ENCODE measurements at places on chromosomes 6 and 20.

GRCh38 chr6:147508866-147509608 lies 547 bp downstream of the SAMD5 start:
- no peak for DNase-seq

GRCh38 chr20:8981482-8981881 lies 87.4 kb upstream of the PLCB4 start:
- no peak for DNase-seq

GRCh38 chr20:46307139-46307998 lies 929 bp downstream of the CDH22 start:
- peak; percentile 70 for DNase-seq

GRCh38 chr6:1839361-1839760 lies 229.6 kb downstream of the FOXC1 start:
- DNase-seq, result no peak

- no peak for DNase-seq
Observed at GRCh38 chr6:148968771-148969602, 222.2 kb downstream of the UST start.

GRCh38 chr6:44342489-44342888 lies at the start of gene SPATS1:
SPATS1 (plus strand) TSS chr6:44342650; CDS start chr6:44343096, 446 bp downstream.
- no peak for DNase-seq

DNA sequence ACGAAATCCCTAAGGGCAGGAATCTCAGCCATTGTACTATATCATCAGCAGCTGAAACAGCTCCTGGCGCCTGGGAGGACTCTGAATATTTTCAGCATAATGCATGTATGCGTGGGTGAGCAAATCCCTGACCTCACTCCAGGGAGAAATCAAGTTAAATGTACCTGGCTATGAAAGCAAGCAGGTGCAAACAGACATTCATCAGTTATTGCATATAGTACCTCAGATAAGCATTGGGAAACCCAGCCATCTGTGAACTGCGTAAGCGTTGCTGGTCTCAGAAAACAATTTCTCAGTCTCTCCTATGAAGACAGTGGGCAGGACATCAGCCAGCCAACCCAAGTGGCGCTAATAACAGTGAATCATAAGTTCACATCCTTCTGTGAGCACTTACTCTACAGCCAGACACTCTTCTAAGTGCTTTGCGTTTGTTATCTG lies 622.6 kb downstream of the EPM2A start:
- DNase-seq, result no peak

GRCh38 chr20:7410150-7410549 lies 530.1 kb downstream of the HAO1 start:
- no peak for DNase-seq

- no peak for DNase-seq
Observed at GRCh38 chr20:32442630-32443373, 84.7 kb downstream of the ASXL1 start.

DNA sequence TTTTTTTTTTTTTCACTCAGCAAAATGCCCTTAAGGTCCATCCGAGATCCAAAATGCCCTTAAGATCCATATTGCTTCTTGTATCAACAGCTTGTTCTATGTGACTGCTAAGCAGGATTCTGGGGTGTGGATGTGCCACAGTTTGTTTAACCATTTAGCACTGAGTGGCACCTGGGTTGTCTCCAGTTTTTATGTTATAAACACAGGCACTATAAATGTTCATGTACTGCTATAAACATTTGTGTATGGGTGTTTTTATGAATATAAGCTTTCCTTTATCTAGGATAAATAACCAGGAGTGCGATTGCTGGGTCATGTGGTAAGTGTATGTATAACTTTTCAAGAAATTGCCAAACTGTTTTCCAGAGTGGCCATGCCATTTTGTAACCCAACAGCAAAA lies 386.0 kb downstream of the RNGTT start:
- DNase-seq, result no peak

DNA sequence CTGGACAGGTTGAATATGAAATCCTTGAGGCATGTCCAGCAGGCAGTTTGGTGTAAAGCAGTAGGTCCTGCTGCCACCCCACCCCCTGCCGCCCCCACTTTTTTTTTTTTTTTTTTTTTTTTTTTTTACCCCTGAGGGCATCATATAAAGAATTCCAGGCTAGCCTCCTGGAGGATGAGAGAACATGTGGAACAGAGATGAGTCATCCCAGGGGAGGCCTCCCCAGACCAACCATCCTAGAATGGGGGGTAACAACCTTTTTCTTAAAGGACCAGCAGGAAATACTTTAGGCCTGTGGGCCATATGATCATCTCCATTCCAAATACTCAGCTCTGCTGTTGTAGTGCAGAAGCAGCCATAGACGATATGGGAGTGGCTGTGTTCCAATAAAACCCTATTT lies 170.9 kb downstream of the GJA10 start:
- DNase-seq, result no peak

DNA sequence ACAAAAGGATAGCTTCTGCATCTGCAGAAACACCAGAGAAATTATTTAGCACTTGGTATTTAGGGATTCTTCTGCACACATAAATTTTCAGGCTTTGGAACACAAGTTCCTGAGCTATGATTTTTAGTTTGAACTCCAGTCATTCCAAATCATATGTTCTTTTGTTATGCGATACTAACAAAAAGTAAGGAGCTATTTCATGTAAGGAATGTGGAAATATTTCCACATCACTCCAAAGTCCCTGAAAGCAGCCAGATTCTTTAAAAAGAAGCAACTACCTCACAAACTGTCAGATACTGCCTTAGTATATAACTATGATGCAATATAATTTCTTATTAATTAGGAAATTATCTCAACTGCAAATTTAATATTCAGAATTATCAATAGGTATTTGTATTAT lies 106.9 kb downstream of the RNGTT start:
- DNase-seq, result no peak

DNA sequence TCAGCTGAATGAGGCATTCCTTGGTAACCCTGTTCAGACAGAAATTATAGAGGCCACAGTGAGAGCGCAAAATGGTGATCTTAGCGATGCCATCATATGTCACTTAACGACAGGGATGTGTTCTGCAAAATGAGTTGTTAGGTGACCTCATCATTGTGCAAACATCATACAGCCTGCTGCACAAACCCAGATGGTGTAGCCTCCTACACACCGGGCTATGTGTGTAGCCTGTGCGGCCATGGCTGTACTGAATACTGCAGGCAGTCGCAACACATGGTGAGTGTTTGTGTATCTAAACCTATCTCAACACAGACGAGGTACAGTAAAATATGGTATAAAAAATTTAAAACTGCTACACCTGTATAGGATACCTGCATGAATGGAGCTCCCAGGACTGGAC lies 234.1 kb upstream of the PMEPA1 start:
- no peak for DNase-seq

DNA sequence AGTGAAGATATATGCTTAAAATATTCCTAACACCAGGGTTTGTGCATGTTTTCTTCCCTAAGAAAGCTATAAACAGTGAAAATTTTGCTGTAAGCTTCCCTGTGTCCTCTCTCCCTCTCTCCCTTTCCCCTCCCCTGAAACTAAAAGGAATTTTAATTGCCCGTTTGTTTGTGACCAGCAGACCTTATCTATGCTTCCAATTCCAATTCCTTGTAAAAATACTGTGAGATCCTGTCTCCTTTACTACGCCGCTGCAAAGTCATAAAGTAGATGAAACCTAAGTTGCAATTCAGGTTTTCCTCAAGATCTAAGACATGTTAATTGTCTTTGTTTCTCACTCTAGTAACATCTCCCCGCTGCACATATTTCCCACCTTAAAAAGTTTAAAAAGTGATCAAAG lies 82.3 kb downstream of the DNAH8 start:
- DNase-seq, result no peak

DNA sequence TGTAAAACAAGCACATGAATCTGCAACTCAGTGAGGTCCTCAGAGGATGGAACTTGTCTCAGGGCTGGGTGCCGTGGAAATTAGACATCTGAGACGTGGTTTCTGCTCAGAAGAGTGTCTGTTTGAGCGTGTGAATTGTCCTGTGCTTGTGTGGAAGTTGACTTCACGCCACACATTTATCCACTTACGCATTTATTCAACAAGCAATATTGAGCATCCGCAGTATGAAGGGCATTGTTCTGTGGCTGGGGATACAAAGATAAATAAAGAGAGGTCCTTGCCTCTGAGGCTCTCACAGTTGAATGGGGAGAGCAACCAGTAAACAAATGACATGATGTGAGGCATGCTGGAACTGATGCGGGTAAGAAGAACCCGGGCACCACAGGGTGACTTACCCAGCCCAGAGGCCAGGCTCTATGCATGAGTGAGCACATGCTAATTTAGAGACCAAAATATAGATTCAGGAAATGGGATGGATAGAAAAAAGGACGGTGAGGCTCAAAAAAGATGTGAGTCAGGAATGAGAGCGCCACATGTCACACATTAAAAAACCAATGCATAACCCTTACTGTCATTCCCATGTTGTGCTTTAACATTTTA lies 60.4 kb downstream of the SOBP start:
- DNase-seq, result no peak

- DNase-seq, result no peak
Observed at GRCh38 chr6:45808042-45808645, 207.5 kb downstream of the CLIC5 start.

DNA sequence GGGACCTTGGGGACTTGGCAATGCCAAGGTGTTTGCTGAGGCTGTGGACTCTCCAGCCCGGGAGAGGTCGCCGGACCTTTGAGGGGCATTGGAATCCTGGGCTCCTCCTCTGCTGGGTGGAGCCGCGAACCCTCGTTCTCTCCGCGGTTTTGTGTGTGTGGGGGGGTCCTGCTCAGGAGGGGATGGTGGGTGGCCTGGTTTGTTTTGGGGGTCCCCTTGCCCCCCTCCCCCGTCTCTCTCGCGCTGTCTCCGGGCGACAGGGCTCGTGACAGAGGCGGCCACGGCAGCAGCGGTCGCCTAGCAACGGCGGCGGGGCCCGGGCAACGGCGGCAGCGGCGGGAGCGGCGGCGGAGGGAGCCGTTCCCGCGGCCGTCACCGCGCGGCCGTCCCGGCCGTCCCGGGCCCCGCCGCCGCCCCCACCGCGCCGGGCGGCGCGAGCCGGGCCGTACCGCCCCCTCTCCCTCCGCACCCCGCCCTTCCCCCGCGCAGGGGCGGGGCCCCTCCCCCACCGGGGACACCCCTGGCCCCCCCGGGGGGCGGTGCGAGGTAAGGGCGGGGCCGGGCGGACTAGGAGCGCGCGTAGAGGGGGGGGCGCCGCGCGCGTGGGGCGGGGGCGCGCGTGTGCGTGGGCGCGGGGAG lies 7.8 kb downstream of the SYNGAP1 start:
- DNase-seq, result peak; percentile 57

Data from effector CD4-positive, alpha-beta T cell (primary cell).